ENCODE measurements at places on chromosomes 11 and 22. TPM values are rescaled to one million over a fixed set of nuclear protein-coding genes. Genes with fewer than 3 reads are reported as not detected.
A peak's percentile ranks its signal among the peaks of the same experiment; 100 is the strongest.

- H3K36me3 ChIP-seq = no peaks in the 10 kb centered on the region
- no peaks in the 10 kb centered on the region for H3K4me1 ChIP-seq
- DNase-seq = no peak
- no peak overlapping the region for H3K4me3 ChIP-seq
- H3K27ac ChIP-seq = no peak overlapping the region
Measured at GRCh38 chr22:47384977-47385376, 622.5 kb downstream of the TBC1D22A start.

DNA sequence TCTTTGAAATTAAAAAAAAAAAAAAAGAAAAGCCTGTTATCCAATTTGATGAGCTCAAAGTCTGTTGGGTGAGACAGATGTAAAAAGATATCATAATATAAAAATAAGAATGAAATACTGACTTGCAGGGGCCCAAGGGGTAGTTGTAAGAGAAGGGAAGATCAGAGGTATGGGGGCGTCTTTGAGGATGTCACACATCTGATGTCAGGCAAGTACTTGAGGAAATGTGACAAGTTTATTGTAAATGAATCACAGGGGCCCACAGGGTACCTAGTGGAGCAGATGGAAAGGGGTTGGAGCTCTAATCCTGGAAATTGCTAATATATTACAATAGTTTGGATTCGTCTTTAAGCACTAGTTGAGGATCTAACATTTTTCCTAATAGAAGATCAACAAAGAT lies 131.6 kb downstream of the MAML2 start:
- H3K36me3 ChIP-seq = no peaks in the 10 kb centered on the region
- H3K4me1 ChIP-seq = peaks cover 69% of the 10 kb centered on the region
- peak overlapping the region; percentile 87 for H3K27ac ChIP-seq
- no peak for DNase-seq
- no peaks in the 10 kb centered on the region for H3K27me3 ChIP-seq

DNA sequence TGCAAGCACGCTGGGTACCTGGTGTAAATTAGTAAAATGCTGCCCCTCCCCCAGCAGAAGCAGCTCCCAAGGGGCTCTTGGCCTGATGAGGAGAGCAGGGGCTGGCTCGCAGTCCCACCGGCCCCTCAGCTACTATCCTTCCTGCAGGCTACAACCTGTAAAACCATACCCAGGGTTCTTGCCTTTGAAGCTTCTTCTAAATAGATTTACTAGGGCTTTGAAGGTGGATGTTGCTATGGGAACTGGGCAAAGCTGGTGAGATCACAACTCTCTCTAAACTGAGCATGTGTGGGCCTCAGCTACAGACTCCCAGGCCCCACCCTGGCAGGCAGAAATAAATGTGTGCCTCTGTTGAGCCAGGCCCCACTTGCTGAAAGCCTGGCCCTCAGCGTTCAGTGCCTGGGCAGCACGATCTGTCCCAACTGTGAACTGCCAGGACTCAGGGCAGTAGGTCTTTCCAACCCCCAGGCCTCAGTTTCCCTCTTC lies 18.5 kb downstream of the CD5 start:
- H3K4me1 ChIP-seq = no peaks in the 10 kb centered on the region
- no peak for DNase-seq
- H3K4me3 ChIP-seq = no peak overlapping the region
- no peaks in the 10 kb centered on the region for H3K36me3 ChIP-seq

Gene OVOL1
- 0.77 TPM for total RNA-seq

DNA sequence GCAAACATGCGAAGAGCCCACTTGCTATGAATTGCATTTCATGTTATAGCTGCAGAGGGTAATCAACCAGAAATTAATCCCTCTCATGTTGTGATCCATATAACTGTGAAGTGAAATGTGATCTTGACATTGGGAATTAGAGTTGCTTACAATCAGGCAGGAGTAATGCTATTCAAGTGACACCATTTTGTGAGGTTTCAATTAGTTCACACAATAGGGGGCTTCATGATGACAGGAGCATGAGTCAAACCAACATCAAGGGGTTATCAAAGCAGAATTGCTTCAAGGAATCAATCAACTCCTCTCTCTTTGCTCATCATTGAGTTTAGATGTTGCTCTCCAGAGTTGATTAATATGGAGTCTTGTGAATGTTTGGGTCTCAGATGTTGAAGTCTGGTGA lies 1585.2 kb upstream of the TENM4 start:
- H3K4me1 ChIP-seq = no peaks in the 10 kb centered on the region
- H3K27me3 ChIP-seq = no peaks in the 10 kb centered on the region
- no peak for DNase-seq
- H3K36me3 ChIP-seq = no peaks in the 10 kb centered on the region
- no peak overlapping the region for H3K27ac ChIP-seq

- H3K4me3 ChIP-seq = no peak overlapping the region
- H3K27me3 ChIP-seq = no peaks in the 10 kb centered on the region
- DNase-seq = no peak
- H3K36me3 ChIP-seq = no peaks in the 10 kb centered on the region
- H3K27ac ChIP-seq = no peak overlapping the region
Measured at GRCh38 chr22:36016684-36017083, 11.9 kb downstream of the RBFOX2 start.

DNA sequence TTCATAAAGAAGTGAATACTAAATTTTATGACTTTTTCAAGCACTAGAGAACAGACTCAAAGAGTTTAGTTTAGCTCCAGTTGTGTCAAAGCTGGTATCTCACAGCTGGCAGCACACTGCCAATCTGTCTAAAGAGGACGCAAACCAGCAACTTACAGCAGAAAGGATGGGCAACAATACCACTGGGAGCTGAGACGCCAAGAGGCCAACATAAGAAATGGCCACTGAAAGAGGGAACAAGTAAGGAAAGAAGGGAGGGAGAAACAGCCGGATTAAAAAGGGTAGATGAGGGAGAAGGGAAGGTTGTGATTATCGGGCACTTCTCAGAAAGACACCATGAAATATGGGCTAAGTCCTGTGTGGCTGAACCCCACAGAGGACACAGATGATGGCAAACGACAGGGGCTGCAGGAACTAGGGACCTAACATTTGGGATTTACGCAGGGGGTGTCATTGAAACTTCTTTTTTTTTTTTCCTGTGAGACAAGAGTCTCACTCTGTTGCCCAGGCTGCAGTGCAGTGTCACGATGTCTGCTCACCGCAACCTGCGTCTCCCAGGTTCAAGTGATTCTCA lies 41.7 kb downstream of the SERPIND1 start:
- peaks cover 52% of the 10 kb centered on the region for H3K36me3 ChIP-seq
- H3K4me1 ChIP-seq = no peaks in the 10 kb centered on the region
- no peak for DNase-seq
- H3K27ac ChIP-seq = no peak overlapping the region
- no peaks in the 10 kb centered on the region for H3K27me3 ChIP-seq

GRCh38 chr22:41898645-41899044 lies 16.2 kb downstream of the SHISA8 start:
- peaks cover 91% of the 10 kb centered on the region for H3K36me3 ChIP-seq
- no peaks in the 10 kb centered on the region for H3K27me3 ChIP-seq
- no peak for DNase-seq
- H3K4me1 ChIP-seq = no peaks in the 10 kb centered on the region
- H3K4me3 ChIP-seq = no peak overlapping the region
- H3K27ac ChIP-seq = no peak overlapping the region

Gene ABCC8
- 15.0 TPM for total RNA-seq

DNA sequence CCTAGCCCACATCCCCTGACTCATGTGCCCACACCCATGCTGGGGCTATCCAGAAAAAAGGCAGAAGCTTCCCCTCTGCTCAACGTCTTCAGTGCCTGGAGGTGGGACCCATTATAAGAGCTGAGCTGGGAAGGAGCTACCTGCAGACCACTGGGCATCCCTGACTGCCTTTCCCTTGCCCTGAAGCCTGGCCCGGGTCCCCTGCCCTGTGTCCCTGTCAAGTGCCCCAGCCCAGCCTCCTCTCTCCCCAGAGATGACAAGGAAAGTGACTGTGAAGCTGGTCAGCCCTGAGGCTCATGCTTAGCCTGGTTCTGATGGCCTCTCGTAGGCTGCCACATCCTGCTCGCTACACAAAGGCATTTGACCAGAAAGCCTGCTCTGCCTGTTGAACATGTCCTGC lies 140.4 kb downstream of the PARVA start:
- H3K27me3 ChIP-seq = no peaks in the 10 kb centered on the region
- no peak overlapping the region for H3K27ac ChIP-seq
- H3K4me1 ChIP-seq = no peaks in the 10 kb centered on the region
- no peak for DNase-seq

Gene SCN2B
- not detected for total RNA-seq

GRCh38 chr11:15795378-15795777 lies 561.0 kb downstream of the SOX6 start:
- H3K4me3 ChIP-seq = no peak overlapping the region
- no peak overlapping the region for H3K27ac ChIP-seq
- peaks cover 6% of the 10 kb centered on the region for H3K4me1 ChIP-seq
- H3K36me3 ChIP-seq = no peaks in the 10 kb centered on the region
- no peak for DNase-seq

GRCh38 chr11:6601041-6601461 lies 2.4 kb downstream of the RRP8 start:
- no peak overlapping the region for H3K4me3 ChIP-seq
- peaks cover 19% of the 10 kb centered on the region for H3K36me3 ChIP-seq
- H3K4me1 ChIP-seq = peaks cover 28% of the 10 kb centered on the region
- H3K27ac ChIP-seq = no peak overlapping the region
- no peak for DNase-seq

Gene PTPRCAP
- 34.0 TPM for total RNA-seq

GRCh38 chr11:47496808-47497207 lies 47.9 kb upstream of the RAPSN start:
- no peak overlapping the region for H3K4me3 ChIP-seq
- no peak overlapping the region for H3K27ac ChIP-seq
- H3K4me1 ChIP-seq = peaks cover 57% of the 10 kb centered on the region
- no peaks in the 10 kb centered on the region for H3K27me3 ChIP-seq

GRCh38 chr11:110096496-110096895 lies 3.3 kb downstream of the ZC3H12C start:
- no peaks in the 10 kb centered on the region for H3K27me3 ChIP-seq
- peaks cover 14% of the 10 kb centered on the region for H3K4me1 ChIP-seq
- no peak overlapping the region for H3K4me3 ChIP-seq

- peak; percentile 67 for DNase-seq
- no peaks in the 10 kb centered on the region for H3K36me3 ChIP-seq
- H3K27ac ChIP-seq = peak overlapping the region; percentile 55
Measured at GRCh38 chr22:44664149-44664548, 37.9 kb upstream of the PRR5 start.

Gene PPP6R3
- total RNA-seq = 154 TPM

- H3K4me3 ChIP-seq = no peak overlapping the region
- H3K27me3 ChIP-seq = no peaks in the 10 kb centered on the region
- no peak overlapping the region for H3K27ac ChIP-seq
- no peak for DNase-seq
Measured at GRCh38 chr11:37616291-37616690, 1018.3 kb upstream of the RAG2 start.

Gene PKDREJ
- 0.06 TPM for total RNA-seq
